ENCODE measurements at places on chromosomes 11 and 22.

DNA sequence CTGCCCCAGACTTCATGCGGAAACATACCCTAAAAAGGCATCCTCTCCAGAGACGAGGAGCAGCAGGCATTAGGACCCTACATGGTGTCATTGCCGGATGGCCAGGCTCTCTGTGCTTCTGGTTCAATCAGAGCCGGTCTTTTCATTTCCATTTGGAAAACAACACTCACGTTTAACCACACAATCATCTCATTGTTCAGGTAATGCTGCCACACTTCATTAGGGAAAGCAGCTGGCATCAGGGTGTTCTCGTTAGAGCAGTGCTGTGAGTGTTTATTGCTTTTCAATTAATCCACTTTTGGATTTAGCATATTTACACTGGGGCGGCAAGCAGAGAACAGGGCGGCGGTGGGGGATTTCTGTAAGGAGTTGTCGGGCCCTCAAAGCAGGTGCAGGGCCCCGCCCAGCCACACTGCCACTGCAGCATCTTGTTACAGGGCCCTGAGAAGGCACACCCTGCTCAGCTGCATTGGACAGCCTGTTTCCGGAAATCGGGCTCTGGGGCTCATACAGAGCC is 338.6 kb downstream of the SHANK2 start:
- DNase-seq: no peak

- DNase-seq: no peak
Observed at GRCh38 chr11:69518081-69518950, 36.9 kb downstream of the LINC01488 start.

DNA sequence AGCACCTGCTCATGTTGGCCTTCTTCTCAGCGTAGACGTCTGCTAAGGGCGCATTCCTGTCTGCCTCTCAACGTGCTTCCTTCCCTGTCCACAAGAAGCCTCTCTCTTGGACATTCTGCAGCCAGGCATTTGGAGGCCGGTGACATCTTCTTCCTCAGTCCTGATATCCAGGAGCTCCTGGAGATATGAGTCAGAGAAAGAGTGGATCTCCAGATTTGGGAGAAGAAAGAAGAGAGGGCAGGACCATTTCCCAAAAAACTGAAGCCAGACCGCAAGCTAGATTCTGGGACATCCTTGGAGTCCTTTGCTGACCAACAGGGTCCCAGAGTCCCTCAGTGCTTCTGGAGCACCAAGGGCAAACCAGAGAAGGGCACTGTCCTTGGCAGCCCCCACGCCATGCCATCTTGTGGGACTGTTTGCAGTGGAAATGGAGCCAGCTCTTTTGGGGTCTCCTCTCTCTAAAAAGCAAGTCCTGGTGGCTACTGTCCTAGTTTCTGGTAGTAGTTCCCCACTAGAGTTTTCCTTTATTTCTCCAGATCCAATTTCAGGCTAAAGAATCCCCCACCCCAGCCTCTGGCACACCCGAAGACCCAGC is 36.1 kb upstream of the SYT13 start:
- DNase-seq: no peak

DNA sequence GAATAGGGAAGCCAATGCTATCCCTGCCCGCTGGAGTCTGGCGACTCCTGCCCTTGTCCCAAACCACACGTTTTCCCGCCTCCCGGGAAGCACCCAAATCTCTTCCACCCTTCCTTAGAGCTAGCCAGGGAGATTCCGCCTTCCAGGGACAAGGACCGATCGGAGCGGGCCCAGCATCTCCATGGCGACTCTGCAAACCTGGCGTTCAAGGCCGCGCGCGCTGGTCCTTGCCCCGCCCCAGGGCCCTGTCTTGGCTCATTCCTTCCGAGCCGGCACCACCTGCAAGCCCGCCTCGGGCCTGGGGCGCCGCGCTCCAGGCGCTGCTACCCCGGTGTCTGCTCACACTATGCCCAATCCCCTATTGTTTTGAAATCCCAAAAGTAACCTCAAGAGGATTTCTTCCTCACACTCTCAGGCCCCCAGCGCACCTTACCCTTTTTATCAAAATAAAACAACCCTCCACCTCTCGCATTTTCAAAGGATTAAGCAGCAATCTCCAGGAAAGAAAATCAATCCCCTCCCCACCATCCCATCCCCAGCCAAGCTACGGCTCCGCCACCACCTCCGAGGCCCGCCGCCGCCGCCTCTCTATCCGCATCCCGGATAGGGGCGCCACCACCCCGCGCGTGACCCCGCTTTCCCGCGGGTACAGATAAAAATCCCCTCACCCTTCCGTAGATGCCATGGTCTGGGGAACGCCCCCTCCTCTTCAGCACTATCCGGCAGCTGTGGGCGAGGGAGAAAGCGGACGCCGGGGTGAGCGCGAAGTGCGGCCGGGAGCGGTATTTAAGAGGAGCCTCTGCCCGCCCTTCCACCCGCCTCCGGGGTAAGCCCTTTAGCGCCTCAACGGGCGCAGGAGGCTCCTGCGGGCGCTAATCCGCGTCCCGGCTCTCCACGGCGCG is 825 bp downstream of the SLC1A2 start:
- no peak for DNase-seq

All from HuH-7 (cell line).